ENCODE measurements at places on chromosomes 3 and 15.

GRCh38 chr3:123695731-123696640, 111.1 kb upstream of the HACD2 start:
- peak; percentile 50 for DNase-seq

DNA sequence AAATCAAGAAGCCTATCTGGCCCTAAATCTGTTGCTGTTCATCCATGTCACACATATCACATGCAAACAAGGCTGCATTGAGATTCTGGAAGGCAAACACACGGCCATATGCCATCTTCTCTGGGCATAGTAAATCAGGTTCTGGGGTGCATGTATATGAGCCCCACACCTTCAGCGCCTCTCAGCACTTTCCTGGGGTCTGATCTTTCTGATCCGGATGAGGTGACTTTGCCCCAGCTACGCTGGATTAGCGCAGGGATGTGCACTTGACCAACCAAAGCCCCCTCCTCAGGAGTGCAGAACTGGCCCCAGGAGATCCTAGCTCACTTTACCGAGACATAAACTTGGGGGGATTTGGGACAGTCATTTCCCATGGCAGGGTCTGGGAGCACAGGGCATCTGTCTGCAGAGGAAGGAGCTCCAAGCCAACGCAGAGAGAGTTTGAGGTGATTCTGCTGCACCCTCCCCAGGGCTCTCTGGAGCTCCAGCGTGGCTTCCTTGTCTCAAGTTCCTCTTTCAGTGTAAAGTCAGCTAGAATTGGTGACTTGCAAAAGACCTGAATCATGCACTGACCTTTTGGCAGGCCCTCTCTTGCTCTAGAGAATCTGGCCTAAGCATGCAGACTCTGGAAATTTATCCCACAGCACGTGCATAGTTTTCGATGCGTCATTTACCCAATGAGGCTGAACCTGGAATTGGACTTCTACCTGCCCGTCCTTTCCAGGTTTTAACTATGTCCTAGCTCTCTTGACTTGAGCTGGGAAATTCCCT, 63.5 kb upstream of the KLF13 start:
- DNase-seq, result no peak

DNA sequence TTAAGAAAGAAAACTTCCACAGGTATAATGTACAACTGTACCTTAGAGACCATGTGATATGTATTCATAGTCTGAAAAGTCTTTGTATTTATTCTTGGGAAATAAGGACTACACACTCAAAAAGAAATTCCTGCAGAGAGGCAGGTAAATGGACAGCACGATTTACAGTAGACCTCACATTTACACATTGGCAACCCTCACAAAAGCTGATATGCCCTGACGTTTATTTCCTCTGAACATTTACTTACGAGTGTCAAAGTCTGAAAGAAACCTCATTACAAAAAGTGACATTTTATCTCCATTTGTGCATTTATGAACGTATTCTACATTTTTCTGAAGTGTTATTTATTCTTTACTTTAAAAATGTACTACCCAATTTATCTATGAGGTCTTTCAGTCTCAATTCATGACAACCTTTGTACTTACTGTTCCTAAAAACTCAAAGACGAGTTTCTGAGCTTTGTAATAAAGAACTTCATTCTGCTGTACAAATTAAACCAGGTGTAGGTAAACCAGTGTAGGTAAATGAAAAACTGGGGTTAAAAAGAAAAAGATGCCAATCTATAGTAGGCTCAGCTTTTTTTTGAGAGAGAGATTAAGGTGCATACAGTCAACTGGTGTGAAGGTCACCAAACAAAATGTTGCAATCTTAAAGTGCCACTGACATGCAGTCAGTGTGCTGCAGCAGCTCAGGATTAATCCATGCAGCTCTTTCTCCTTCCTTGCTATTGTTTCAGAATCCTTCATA, 44.3 kb downstream of the THRB start:
- peak; percentile 41 for DNase-seq

GRCh38 chr15:96330450-96331143, at the start of gene NR2F2:
TSS of gene NR2F2 (plus strand) at chr15:96330700. CDS start at chr15:96332106, 1,406 bp downstream.
- DNase-seq, result peak; percentile 95

DNA sequence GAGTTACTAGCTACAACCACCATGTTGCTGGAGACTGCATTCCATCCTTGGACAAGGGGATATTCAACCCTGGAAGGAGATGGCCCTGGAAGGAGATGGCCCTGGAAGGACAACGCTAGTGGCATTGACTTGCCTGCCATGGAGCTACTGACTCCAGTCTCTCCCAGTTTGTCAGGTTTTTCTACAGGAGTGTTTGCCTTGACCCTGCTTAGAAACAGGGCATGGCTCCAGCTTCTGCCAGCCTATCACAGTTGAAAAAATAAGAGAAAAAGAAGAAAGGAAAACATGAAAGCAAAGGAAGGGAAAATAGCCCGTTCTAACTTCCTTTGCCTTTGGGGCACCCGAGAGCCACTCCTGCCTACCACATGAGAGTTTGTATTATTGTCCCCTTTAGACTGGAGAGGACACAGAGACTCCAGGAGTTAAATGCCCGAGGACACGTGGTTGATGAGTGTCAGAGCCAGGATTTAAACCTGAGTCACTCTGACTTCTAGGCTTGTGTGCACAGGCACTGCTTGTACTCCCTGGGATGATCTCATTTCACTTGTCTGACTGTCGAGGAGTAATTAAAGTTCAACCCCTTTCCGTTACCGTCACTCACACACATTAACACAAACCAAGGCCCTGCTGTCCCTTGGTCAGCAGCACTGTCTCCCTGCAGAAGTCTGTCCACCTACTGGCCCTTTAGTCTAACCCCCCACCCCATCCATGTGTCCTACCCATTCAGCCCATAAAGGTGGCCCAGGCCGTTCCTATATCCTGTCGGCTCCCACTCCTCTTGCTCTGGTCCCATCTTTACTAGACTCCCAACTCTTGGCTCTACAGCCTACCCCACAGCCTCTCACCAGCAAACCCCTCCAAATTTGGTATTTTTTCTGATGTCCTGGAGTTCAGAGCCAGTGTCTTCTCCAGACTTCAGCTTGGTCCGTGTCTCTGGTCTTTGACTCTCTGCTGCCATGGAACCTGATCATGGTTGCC, 46.1 kb downstream of the C2CD4A start:
- DNase-seq, result no peak

DNA sequence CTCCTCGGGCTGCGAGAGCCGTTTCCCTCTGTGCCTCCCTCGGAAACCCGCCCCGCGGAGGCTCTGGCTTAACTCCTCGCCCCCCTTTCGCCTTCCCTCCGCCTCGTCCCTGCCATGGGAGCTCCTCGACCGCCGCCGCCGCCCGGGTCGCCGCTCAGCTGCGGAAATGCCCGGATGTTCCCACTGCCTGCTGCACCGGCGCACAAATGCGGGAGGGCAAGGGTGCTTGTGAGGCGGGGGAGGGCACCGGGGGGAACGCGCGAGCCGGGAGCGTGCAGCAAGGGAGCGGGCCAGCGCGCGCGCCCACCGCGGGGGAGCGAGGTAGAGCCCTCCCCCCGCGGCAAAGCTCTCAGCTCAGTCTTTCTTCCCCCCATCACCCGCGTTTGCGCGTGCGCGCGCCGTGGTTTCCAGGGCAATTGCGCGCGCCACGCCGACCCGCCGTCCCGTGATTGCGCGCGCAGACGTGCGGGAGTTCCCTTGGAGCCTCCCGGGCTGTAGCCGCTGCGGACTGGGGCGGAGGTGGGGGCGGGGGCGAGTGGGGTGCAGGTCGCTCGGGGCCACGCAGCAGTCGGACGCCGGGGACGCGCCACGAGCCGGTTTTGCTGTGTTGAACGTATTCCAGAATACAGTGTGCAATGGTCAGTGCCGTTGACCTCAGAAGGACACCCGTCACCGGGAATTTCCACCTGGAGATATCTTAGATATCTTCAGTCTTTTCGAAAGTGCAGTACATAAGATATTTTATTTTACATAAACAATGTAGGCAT, at the start of gene DMXL2:
Gene DMXL2, minus strand, starts transcription at position 168 of the 767 bp plus-strand sequence. CDS start 226 bp downstream, outside the sequence.
- DNase-seq, result peak; percentile 78

GRCh38 chr3:150259526-150260397, 148.3 kb upstream of the TSC22D2 start:
- no peak for DNase-seq

- DNase-seq, result no peak
These were observed 24.3 kb downstream of the LRRC28 start for GRCh38 chr15:99275525-99276128.

GRCh38 chr3:195213639-195214315, 57.2 kb downstream of the XXYLT1 start:
- DNase-seq, result no peak

GRCh38 chr15:26395624-26396023, 377.2 kb downstream of the GABRB3 start:
- no peak for DNase-seq

DNA sequence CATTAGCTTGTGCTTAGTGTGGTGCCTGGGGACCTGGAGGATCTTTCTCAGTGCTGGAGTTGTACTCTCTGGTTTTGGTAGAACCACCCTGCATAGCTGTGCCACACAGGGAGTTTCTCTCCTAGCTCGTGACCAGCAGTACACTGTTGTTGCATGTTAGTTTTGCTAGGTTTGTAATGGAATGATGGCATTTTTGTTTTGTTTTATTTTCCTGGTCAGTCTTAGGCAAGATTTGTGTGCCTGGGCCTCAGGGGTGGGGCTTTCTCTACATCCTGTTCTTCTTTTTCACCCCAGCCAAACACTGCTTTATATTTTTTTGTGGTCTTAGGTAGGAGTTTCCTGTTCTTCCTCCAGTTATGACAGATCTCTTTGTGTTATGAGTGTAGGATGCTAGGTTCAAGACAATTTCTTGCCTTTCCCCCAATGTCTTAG, 534.5 kb upstream of the KCNMB2 start:
- no peak for DNase-seq

GRCh38 chr3:82474711-82475110, 713.3 kb upstream of the GBE1 start:
- no peak for DNase-seq

DNA sequence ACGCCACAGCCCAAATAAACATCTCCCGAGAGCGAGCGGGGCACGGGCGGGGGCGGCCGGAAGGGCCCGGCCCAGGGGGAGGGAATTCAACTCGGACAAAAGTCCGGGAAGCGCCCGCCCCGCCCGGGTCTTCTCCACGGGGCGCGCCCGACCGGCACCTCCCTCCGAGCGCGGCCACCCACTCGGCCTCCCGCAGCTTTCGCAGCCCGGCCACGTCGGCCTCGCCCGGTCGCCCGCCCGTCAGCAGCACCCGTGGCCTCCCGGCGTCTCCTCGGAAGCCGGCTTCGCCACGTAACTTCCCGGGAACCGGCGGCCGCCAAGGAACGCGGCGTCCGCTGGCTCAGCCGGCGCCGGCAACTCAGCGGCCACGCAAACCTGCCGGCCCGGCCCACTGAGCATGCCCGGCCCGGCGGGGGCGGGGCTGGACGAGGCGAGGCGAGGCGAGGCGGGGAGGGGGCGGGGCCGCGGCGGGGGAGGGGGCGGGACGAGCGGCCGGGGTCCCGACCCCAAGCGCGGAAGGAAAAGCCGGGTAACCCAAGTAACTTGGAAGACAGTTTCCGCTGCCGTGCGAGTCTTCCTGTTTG, at the start of gene TJP1:
Gene TJP1, minus strand, starts transcription at position 369 of the 584 bp plus-strand sequence. CDS start 440 bp downstream, outside the sequence.
- peak; percentile 85 for DNase-seq

All from HAP-1 (cell line).